Stimulated activated CD8-positive, alpha-beta memory T cell treated with anti-CD3 and anti-CD28 coated beads, Interleukin-7, amount 100 ng/mL, for 1 hour (primary cell): ENCODE measurements at places on chromosomes 1 and 21.

GRCh38 chr1:151871284-151872030, 17.9 kb upstream of the THEM5 start:
- no peak for DNase-seq

DNA sequence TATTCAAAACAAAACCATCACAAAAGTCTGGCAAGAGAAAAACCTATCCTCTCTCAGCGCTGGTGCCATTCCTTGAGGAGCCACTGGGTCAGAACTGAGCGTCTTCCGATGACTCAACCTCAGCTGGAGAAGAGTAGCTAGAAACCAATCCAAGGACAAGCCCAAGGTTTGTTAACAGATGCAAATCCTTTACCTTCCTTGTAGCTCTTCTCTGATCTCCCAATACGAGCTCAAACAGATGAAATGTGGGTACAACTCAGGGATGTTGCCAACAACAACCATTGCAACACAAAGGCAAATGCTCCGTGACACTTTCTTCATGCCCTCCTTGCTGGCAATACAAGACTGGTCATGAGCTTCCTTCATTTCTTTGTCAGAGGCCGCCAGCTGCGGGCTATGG, 337.1 kb downstream of the SIPA1L2 start:
- DNase-seq: no peak

DNA sequence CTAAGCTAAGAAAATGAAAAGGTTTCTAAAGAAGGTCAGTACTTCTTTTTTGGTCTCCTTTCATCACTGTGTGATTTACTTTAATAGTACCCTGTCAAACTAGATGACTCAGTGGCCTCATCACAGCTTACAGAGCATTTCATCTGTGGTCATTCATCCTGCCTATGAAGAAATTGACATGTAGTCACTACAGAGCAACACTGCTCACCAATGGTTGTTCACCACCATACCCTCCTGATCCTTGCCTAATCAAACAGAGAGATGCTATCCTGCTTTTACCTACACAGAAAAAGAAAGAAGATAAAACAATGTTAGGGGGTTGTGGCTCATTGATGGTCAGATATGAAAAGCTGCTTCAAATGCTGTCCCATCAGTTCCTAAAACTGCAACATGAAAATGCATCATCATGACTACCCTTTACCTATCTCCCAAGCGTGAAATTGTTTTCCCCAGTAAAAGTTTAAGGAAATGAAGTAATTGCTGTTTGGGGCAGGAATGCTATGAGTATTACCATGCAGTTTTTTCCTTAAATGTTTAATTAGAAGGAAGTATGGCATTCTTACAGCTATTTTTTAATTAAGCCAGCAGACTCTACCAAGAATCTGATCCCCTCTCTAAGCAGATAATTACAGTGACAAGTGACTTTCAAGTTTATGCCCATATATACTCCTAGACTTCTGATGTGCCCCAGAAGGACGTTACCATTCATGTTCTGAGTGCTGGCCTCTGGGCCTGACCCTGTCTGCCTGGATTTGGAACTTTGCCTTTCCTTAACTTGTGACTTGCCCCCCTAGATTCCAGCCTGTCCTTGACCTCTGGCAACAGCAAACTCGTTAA, 46.1 kb upstream of the FBXO28 start:
- no peak for DNase-seq

DNA sequence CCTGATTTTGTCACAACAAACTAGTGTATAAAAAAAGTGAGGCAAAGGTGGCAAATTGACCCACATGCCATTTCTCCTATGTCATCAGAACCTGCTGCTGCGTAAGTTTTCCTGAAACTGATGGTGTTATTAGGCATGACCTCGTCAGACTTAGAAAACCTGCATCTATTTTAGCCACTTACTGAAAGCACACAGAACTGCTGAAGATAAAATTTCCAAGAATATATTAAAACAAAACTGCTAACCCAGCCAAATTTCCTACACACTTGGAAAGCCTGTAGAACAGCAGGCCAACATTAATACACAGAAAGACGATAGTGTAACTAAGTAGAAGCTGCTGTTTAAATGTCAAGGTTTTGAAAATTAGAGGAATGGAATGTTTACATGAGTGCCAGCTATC, 674.5 kb upstream of the CXADR start:
- DNase-seq: no peak

GRCh38 chr1:87362834-87363426, 34.2 kb downstream of the LMO4 start:
- no peak for DNase-seq

DNA sequence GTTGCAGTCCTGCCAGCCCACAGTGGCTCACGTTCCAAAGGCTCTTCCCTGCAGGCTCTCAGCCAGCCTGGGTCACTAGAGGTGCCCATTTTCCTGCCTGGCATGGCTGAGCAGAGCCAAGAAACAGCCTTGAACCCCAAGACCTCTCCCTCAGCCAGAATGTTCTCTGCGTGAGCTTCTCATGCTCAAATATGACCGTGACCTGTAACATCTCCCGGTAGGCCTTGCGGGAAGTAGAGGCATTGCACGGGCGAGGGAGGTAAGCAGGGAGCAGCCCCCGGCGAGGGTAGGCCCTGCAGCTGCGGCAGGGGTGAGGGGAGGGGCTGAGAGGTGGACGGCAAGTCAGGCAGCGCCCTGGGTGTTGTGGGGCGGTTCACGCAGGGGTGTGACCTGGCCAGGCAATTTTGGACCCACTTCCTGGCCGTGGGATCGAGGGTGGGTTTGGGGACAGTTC, 20.0 kb downstream of the RRP1 start:
- DNase-seq: no peak

DNA sequence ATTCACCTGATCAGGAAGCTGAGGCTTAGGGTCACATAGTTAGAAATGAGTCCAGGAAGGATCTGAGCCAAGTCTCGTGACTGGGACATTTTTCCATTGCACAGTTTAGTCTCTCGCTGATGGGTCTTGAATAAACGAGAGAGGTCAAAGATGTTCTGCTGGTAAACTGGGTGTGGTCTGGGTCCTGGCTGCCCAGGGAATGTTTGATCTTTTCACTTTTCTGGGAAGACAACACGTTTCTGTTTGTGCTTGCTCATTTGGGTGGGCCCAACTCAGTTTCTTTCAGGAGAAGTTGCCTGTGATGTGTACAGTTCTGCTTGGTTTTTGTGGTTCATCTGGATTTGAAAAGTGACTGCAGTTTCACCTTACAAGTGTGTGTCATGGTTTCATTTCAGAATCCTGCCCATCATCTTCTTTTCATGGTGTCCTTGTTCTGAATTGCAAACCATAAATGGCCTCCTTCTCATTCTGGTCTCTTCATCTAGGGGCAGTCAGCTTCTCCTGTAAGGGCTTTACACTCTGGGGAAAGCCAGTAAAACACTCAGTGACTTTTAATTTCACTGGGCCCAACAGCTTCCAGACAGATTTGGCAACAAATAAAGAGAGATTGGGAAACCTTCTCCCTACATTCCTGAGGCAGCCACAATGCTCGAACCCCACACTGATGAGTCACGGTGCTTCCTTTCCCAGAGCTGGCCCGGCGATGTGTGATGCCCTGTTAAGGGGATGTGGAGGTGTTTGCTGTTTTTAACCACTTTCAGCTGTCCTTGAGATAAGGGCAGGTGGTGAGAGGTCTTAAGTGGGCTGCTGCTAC, 7.2 kb upstream of the TACSTD2 start:
- no peak for DNase-seq

DNA sequence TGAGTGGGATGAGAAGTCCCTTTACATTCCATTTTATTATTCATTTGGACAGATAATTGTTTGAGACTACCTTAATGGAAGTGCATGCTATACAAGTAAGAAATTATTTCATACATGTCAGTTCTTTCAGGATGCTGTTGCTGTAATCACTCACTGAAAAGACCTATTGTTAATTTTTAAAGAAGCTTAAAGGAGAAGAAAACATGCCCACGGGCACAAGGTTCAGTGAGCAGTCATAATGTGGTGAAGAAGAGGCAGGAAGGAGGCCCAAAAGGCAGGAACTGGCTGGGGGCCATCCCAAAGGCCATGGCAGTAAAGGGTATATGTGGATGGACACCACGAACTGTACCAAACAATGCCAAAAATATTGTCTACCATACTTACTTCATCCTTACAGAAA, 206.0 kb downstream of the LYPLAL1 start:
- DNase-seq: no peak
